ENCODE measurements at places on chromosomes 3 and 15.

GRCh38 chr3:138498991-138499390 lies 64.6 kb downstream of the ESYT3 start:
- DNase-seq = no peak

DNA sequence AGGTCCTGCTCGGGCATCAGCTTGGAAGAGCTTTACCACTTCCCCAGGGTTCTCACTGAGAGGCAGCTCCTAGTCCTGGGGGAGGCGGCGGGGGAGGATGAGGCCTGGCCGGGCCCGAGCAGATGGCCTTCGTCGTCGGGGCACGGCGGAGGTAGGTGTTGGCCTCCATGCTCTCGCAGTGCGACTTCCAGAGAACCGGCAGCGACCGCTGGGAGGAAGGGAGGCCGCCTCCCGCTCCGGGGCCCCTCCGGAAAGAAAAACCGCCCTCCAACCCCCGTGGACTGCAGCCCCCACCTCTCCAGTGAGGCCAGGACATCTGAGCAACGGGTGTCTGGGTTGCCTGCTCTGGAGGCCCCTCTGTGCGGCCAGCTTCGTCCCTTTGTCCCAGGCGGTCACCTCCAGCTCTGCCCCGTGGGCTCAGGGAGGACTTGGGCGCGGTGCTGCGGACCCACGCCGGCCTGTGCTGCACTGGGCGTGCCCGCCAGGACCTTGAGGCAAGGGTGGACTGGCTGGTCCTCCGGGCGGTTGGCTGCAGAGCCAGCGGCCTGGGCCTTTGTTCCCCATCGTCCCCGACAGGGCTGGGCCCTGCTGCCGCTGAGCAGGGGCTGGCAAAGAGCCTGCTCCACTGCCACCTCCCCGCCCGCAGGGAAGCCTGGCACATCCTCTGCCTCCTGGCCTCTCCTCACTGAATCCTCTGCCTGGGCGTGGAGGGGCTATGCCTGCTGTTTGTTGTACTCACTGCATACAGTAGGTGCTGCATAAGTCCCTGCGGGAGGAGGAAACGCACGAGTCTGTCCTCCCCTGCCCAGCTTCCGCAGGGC lies 13.6 kb upstream of the GP9 start:
- DNase-seq = no peak

DNA sequence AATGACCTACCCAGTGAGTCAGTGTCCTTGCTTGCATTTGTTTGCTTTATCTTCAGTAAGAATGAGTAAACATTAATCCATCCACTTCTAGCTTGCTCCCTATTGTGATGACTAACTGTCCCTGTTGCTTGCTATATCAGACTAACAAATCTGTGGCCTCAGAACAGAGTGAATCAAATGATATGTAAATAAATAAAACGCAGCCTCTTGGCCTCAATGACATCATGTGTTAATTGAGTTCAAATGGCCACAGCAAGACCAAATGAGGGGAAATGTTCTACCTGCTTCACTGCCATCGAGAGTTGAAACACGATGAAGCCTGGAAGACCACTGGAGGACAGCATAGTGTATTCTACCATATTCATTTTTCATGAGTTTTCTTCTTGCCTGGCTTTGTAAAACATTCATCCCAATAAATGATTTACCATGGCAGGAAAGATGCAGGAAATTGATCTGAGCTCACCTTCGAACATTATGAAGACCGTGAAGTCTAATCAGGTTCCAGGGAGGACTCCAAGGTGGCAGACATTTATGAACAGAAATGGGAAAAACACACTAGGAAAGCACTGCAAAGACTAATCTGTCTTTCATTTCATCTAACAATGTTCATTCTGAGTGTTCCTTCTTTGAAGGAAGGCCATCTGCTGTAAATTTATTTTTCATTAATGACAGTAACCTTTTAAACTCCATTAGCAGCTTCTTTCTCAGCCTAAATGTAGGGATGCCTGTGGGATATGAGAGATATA lies 1144.5 kb downstream of the TUSC7 start:
- no peak for DNase-seq

GRCh38 chr3:87358066-87358465 lies 81.7 kb upstream of the POU1F1 start:
- DNase-seq = no peak

DNA sequence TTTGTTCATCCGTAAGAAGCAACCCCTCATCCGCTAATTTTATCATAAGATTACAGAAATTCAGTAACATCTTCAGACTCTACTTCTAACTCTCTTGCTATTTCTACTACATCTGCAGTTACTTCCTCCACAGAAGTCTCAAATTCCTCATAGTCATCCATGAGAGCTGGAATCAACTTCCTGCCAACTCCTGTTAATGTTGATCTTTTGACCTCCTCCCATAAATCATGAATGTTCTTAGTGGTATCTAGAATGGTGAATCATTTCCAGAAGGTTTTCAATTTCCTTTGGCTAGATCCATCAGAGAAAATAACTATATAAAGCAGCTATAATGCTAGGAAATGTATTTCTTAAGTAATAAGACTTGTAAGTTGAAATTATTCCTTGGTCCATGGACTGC lies 115.1 kb downstream of the TAFA4 start:
- no peak for DNase-seq

- peak; percentile 68 for DNase-seq
Measured at GRCh38 chr3:60932643-60933042, 318.6 kb downstream of the FHIT start.

GRCh38 chr15:95027981-95028380 lies 796.6 kb downstream of the MCTP2 start:
- no peak for DNase-seq

DNA sequence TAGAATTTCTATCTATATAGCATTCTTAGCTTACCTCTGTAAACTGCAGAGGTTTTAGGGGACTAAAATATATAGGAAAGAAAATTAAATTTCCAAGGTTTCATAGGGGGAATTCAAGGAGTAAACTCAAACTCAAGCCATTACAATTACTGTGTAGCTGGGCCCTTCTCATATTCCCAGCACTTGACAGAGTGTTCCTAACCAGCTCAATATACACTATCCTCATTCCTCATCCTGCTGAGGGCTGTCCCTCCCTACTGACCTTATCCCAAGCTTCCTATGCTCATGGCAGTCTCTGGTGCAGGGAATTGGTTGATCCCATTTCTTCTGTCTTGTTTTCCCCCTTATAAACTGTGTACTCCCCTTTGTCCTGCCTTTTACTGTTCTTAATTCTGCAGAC lies 33.9 kb downstream of the NXPE3 start:
- DNase-seq = no peak

DNA sequence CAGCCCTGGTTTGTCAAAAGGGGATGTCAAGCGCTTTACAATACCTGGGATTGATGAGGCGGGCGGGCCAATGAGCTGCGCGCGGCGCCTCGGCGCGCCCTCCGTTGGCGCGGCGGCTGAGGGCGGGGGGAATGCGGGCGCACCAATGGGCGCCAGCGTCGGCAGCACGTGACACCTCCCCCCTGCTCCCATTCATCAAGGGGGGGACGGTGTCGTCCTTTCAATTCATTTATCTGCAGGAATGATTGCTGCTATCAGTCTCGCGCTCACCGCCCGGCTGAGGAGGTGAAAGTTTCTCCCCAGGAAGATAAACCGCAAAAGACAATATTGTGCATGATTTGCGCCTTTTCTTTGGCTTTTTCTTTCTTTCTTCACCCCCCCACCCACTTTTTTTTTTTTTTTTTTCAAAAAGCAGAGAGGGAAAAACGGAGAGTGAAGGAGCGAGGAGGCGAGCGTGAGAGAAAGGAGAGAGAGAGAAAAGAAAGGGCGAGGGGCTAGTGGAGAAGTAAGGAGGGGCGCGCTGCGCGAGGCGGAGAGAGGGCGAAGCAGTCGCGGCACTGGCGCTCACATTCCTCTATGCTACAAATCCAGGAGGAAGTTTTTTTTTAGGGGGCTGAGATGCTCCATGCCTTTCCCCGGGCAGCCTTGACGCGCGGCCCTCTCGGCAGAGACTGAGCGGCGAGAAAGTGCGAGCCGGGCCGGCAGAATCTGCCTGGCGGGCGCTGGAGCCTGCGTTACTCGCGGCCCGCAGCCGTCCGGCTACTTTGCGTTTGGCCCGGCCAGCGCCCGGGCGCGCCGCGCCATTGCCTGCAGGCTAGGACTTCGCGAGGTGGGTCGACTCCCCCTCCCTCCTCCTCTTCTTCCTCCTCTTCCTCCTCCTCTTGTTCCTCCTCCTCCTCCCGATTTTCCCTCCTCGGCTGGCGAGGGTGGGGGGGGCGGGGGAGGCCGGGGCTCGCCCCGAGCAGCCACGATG lies at the start of gene ZIC1:
Gene ZIC1 (plus strand): TSS at position 223 of the 973 bp plus-strand sequence. CDS start 748 bp downstream, at position 971.
- no peak for DNase-seq

- DNase-seq = no peak
Measured at GRCh38 chr3:65356331-65357248, 668.8 kb upstream of the ADAMTS9 start.

DNA sequence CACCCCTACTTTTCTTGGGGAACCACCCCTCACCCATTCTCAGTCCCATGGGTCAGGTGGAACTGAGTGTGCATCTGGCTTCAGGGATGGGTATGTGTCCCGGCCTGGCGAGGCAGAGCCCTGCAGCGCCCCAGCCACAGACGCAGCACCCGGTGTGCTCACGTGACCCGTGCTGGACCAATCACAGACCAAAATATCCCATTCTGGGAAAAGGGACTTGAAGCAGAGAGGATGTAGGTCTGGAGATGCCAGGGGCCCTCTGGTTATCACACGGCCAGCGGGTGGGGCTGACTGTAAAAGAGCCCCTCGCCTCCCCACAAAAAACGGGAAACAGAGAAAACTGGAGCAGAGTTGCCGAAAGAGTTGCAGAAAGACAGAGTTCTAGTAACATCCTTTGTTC lies 138.0 kb upstream of the RAD18 start:
- DNase-seq = no peak

DNA sequence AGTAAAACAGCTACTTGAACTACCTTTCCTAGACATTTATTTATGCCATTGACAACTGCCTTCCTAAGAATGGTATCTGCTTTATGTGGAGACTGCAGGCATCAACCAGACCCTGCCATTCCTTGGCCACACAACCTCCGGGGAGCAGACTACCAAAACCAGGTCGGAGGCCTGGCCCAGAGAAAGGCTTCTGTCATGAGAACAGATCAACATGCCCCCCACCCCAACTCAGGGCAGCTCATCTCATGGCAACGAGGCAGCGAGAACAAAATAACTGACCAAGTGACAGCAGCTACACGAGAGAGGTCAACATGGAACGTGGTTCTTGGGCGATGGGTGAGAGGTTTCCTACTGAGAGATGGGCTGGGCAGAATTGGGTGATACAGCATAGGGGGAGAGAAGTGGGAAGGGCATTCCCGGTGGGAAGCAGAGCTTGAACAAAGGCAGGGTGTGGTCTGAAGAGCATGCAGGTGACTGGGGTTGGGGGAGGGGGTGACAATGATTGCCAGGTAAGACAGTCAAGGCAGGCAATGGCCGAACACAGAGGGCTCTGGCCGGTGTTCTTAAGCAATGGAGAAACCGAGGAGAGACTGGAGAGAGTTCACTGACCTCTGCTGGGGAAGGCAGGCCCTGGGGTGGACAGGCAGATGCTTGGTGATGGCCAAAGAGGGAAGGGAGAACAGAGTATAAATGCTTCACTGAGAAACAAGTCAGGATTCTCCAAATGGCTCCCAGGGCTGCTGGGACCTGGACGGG lies 33.9 kb downstream of the CCDC12 start:
- no peak for DNase-seq

- no peak for DNase-seq
Measured at GRCh38 chr3:100631236-100631635, 21.8 kb downstream of the ADGRG7 start.

DNA sequence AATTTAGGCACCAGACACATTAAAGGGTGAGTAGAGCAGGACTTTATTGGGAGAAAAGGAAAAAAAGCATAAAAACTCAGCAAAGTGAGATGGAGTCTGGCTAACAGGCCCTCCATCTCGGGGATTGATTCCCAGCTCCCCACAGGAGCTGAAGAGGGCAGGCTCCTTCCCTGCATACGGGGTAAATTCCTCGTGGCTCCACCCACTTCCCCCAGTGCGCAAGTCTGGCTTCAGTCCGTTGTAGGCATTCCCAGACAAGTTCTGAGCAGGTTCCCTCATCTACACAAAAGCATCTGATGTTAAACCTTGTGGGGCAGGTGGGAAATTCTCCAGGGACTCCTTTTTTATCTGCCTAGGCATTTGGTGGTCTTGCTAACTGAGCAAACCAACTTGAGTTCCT lies 722.6 kb downstream of the ZNF385D start:
- no peak for DNase-seq

DNA sequence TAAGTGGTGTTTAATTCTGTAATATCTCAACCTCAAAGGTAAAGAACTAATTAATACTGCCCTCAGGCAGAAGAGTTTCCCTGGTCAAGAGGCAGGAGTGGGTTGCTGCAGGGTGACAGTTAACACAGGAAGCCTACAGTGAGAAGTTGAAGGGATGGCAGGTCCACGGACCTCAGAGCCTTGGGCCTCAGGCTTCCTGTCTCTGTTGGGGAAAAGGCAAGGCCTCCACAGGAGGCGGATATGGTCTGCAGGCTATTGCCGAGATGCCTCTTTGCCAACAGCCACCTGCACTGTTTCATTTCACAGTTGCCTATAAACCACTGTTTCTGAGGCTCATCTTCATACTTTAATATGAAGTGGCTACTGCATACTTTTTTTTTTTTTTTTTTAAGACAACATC lies 33.3 kb upstream of the RPN1 start:
- peak; percentile 85 for DNase-seq

DNA sequence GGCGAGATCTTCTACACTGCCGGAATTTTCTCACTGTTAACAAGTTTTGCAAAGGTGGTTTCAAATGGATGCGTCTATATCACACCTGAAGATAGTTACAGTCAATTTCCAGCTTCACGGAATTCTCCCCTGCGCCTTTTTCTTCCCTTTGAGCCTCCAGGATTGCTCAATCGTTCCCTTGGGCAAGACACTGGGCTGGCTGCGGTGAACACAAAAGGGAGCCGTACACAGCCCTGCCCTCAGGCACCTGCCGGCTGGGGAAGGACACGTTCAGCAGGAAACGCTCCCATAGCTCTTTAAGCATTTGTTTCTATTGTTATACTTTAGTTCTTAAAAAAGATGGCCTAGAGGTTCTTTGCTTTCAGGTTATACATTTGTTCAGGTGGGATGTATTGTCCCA lies 85.7 kb downstream of the C3orf70 start:
- DNase-seq = no peak

- DNase-seq = no peak
Measured at GRCh38 chr3:59818033-59818918, 768.5 kb upstream of the CFAP20DC start.

- peak; percentile 51 for DNase-seq
Measured at GRCh38 chr3:44984335-44984734, 8.3 kb downstream of the EXOSC7 start.

DNA sequence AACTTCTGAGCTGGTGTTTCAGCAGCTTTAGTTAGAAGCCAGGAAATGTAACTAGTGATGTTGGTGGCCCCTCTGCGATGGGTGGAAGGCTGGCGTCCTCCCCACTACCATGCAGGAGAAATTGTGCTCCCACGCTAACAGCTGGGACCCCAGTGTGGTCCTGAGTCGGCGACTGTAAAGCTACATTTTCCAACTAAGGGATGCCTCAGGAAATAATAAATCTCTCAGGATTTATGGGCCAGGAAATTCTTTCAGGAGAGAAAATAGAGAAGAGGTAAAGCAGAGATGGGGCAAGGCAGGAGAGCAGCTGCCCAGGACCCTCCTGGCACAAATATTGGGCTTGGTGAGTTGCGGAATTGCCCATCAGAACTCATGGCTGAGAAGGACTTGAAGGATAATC lies 186.9 kb downstream of the OPA1 start:
- DNase-seq = no peak
